ENCODE measurements at places on chromosomes 5 and 9.

- DNase-seq, result no peak
Measured at GRCh38 chr5:161009194-161009593, 157.2 kb upstream of the ATP10B start.

GRCh38 chr5:138663009-138663408 is 87.8 kb upstream of the HSPA9 start:
- DNase-seq, result peak; percentile 62

GRCh38 chr5:50963971-50964745 is 297.7 kb downstream of the PARP8 start:
- no peak for DNase-seq

DNA sequence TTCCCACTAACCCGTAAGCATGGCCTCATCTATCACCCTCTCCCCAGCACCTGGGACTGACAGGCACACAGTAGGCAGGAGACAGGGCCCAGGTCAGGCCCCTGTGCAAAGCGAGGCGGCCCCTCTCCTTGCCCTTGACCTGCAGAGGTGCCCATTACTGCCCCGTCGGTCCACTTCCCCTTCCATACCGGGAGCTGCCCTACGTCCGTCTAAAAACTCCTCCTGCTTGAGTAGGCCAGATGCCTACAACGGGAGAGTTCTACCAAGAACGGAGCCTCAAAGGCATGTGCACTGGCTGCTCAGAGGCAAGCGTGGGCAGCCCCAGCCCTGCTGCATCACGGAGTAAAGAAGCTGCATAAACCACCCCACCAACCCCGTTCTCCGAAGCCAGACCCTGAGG is 4.6 kb upstream of the DPH7 start:
- DNase-seq, result no peak

DNA sequence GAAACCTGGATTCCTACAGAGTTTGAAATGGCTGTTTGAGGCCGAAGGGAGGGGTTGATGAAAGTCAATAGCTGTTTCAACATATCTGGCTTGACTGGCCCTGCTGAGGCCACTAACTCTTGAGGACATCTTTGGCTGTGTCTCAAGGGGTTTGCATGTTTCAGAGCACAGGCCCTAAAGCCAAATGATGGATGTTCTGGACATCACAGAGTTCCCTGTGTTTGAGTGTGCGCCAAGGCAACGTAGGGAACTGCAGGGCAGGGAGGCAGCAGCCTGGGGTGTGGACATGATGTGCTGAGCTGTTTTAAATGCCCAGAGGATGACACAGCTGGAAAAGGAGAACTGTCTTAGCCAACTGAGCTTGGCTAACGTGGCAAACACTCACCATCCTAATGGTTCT is 89.6 kb downstream of the RAPGEF1 start:
- DNase-seq, result peak; percentile 92

- no peak for DNase-seq
Measured at GRCh38 chr5:102596113-102596512, 97.3 kb upstream of the SLCO6A1 start.

DNA sequence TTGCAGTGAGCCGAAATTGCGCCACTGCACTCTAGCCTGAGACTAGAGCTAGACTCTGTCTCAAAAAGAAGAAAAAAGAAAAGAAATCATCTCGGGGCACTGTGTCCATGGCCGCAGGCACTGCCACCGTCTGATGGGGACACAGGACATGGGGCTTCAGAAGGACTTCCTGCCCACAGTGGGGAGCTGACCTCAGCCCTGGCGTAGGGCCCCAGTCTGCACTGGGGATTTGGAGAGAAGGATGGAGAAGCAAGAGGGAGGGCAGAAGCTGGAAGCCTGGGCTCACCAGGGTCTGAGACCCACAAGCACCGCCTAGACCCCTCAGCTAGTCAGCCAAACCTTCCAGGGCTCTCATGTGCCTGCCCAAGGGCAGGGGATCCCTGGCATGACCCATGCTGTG is 4.1 kb upstream of the SARDH start:
- no peak for DNase-seq

- no peak for DNase-seq
Measured at GRCh38 chr9:20504930-20505329, 117.4 kb downstream of the MLLT3 start.

DNA sequence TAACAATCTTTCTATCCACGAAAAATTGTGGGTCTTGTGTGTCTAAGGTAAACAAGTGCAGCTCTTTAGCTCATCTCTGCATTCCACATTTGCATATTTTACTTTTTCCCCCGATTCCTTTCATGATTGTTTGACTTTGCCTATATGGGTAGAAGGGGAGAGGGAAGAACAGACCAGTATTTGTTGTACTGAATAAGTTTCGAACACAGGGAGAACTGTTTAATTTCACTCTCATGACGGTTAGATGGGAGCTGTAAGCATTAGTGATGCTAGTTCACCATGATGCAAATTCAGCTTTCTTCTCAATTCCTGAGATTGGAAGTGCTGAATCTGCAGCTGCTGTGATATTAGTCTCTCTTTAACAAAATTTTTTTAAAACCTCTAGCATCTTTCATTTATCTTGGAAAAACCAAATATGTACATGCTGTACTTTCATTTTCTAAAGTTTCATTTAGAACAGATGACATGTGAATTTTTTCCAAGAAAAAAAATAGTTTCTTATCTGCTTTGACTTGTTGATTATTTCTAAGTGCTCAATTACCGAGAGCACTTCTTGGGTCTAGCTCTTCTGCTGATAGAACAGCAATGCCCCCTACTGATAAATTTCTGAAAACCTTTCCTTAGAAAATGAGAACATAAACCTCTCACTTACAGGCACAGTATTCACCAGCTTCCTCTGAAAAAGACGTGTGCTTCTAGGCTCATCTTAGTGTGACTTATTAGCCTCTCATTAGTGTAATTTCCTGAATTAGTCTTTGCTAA is 149.5 kb downstream of the BAAT start:
- DNase-seq, result no peak

DNA sequence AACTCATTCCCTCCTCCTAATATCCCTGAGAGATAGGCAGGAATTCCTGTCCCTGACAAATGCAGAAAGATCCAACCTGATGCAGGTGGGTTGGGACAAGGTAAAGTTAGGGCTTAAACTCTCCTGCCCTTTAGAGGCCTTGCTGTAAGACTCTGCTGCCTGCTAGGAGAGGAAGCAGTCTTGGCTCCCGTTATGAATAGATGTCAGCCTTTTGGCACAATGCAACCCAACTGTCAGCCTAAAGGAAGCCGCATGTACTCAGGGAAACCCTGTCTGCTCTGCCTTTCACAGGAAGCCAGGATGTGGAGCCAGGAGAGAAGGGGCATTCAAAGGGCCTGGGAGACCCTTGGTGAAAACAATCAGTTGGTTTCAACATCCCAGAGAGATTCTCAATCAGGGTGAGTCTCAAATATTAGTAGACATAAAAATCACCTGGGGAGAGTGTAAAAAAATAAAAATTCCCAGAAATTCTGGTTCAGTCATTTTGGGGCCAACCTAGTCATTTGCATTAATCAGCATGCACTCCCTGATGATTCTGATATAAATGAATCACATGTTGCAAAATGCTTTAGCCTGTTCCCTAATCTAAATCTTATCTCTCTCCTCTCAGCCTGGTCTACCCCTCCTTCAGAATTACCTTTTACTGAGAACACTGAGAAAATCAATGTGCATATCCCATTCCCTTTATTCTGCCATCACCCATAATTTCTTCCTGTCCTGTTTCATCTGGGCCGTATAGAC is 136.2 kb upstream of the TRIM32 start:
- DNase-seq, result peak; percentile 13

DNA sequence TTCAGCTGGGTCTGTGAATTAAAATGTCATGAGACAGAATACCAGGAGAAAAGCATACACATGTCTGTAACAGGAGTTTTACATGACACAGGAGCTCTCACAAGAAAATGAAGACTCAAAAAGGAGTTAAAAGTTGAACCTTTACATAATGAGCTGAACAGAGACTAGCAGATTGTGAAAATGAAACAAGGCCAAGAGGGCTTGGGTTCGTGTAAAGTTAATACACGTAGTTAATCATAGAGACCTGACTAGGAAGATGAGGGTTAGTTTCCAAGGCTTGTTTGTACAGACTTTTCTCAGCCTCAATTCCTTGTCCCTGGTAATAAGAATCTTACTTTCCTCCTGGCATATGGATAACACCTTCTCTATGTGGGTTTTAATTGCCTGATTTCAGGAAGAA is 1294.0 kb downstream of the MAT2B start:
- DNase-seq, result no peak

DNA sequence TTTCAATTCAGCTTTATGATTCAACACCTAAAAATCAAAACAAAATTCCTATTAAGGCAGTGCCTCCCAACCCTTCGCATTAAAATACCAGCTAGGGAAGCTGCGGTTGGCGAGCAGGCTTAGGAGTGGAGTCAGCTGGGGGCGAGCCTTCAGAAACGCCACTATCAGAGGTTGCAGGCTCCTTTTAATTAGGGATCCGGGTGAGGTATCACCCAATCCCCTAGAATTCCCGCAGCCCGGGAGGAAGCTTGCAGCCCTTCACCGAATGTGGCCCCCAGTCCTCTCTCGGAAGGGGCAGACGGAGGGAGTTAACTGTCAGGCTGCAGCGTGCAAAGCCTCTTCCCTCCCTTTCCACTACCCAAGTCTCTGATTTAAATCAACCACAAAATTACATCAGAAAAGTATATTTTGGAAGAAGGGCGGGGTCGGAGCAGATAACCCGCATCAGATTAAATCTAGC is 1.7 kb downstream of the STC2 start:
- DNase-seq, result no peak

- DNase-seq, result no peak
Measured at GRCh38 chr9:4575997-4576396, 85.7 kb downstream of the SLC1A1 start.
